CD4-positive, alpha-beta T cell treated with Interleukin-4 for 1 hour (primary cell): ENCODE measurements at places on chromosomes 11 and 22.

GRCh38 chr22:50732681-50733080 is 5.3 kb upstream of the ACR start:
- no peak for DNase-seq

DNA sequence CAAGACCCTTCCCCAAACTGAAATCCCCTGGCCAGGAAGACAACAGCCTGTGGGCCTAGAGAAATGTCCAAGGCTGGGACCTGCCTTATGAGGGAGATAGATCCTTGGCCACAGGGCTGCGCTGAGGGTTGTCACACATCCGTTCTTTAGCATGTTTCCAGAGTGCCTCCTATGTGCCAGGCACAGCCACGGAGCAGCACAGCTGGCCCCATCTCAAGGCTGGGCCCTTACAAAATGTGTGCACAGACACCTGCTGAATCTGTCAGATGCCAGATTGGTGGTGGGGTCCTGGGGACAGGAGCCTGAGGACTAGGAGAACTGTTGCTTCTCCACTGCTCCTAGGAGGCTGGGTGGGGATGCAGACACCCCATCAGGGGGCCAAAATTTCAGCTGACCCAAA is 11.2 kb downstream of the GRIK4 start:
- no peak for DNase-seq

- DNase-seq: no peak
Observed at GRCh38 chr11:34609850-34610249, 11.0 kb upstream of the EHF start.

GRCh38 chr11:96045622-96046456 is 121.9 kb upstream of the MTMR2 start:
- no peak for DNase-seq

DNA sequence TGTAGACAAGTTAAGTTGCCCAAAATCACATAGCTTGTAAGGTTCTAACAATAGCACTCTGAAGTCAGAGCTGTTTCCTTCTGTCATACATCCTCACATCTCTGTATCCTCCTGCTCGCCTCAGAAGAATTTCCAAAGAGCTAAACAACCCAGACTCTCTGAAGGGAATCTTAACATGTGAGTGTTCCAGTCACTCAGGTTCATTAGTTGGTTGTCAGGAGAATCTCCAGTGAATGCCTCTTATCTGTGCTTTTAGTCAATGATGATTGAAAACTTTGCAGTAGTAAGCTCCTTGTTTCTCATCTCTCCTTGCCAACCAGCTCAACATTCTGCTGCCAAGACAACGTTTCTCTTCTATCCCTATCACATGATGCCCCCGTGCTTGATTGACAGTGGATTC is 195.5 kb downstream of the C11orf91 start:
- DNase-seq: no peak

DNA sequence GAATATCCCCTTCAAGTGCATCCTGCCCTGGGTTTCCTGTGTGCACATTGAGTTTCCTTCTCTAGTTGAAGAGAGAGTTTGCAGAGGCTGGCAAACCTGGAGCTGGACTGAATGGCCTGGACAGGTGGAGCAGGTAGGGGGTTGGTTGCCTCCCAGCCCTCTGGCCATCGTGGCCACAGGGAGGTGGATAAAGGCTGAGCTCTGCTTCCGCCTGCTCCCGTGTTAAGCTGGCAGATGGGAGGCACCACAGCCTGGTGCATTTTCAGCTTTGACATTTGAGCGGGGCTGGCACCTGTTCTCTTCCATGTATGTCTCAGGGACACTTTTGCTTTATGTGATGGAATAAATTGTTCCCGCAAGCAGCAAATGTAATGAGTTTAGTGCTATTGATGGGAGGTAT is 11.1 kb downstream of the MICAL2 start:
- DNase-seq: no peak

GRCh38 chr11:103661185-103661584 is 375.3 kb upstream of the DDI1 start:
- no peak for DNase-seq

GRCh38 chr22:45096256-45096907 is 67.3 kb upstream of the NUP50 start:
- peak; percentile 42 for DNase-seq

DNA sequence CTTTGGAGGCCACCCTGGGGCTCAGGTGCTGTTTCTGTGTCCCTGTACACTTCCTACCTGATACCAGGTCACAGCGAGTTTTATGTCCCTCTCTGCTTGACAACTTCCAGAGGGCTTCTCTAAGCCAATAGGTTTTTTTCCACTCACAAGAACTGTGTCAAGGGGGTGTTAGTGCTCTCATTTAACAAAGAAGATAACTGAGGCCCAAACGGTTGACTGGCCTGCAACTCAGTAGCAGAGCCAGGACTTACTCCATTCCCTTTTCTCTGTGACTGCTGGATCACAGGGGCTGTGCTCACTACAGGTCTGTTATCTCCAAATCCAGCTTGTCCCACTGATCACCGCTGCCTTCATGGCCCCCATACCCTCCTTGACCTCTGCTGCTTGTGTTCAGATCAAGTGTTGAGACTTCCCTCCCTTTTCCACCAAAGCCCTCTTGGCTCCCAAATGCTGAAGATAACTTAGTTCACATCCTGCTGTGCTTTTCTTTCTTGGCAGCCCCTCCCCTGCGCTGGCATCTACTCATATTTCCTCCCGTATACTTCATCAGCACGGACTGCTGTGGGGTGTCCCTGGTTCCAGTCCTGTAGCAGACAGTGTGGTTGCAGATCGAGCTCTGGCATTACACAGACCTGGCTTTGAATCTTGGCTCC is 41.3 kb downstream of the POU2F3 start:
- no peak for DNase-seq

DNA sequence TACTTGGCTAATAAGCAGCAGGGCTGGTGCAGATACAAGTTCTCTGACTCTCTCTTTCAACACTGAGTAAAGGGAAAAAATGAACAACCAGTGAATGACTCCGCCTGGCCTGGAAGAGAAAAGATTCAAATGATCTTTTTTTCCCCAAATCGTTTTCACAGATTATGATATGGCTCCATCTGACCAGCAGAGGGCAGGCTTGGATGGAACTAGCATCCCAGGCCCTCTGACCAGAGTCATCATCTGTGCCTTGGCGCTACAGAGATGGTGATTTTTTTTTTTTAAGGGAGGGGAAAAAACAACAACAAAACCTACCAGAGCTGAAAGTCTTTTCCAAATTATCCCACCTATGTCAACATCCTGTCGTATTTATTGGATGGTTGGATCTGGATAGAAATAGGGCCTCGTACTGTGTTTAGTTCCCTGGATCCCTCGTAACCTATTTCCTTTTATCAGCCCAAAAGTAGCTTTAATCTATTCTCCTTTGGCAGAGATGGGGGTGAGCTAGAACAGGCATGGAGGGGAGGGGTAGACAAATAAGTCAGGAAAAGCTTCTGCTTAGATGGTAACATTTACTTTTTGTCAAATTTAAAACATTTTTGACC is 69.7 kb downstream of the PRSS23 start:
- peak; percentile 29 for DNase-seq

- no peak for DNase-seq
Observed at GRCh38 chr22:36756031-36756430, 19.9 kb downstream of the IFT27 start.

DNA sequence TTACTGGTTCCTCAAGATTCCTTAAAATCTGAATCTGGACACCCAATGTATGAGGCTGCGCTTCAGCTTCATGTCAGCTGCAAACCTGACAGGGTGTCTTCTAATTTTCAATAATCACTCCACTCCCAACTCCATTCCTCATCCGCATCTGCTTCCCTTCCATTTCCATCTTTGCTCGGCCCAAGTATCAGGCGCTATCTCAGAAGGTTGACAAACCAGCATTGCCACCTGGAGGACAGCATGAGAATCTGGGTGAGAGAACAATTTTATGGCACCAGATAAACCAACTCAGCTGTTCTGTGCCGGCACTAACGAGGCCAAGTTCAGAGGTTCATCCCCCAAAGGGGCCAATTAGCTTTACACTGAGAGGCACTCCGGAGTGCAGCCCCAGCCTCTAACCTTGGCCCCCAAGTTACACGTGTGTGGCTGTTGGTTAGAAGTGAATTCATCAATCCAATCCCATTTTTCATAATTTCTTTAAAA is 79.1 kb upstream of the LMO2 start:
- peak; percentile 21 for DNase-seq

DNA sequence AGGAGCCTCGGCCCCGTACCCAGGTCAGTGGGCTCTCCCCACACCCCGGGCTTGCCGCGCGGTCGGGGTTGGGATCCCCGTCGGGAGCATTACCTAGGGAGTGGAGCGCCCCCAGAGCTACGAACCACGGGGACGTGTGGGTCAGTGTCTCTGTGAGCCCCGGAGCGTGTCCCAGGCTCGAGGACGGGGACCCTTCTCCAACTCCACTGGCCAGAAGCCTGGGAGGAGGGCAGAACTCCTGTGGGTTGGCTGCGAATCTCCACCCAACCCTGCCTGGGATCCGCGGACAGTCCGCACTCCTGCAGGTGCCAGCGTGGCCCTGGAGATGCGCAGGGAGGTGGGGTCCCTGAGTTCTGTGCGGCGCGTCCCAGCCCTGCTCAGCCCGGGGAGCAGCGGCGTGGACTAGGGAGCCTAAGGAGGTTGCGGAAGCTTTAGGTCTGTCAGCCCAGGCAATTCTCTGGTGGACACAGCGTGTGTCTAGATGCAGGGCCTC is 346 bp downstream of the PPFIBP2 start:
- no peak for DNase-seq

DNA sequence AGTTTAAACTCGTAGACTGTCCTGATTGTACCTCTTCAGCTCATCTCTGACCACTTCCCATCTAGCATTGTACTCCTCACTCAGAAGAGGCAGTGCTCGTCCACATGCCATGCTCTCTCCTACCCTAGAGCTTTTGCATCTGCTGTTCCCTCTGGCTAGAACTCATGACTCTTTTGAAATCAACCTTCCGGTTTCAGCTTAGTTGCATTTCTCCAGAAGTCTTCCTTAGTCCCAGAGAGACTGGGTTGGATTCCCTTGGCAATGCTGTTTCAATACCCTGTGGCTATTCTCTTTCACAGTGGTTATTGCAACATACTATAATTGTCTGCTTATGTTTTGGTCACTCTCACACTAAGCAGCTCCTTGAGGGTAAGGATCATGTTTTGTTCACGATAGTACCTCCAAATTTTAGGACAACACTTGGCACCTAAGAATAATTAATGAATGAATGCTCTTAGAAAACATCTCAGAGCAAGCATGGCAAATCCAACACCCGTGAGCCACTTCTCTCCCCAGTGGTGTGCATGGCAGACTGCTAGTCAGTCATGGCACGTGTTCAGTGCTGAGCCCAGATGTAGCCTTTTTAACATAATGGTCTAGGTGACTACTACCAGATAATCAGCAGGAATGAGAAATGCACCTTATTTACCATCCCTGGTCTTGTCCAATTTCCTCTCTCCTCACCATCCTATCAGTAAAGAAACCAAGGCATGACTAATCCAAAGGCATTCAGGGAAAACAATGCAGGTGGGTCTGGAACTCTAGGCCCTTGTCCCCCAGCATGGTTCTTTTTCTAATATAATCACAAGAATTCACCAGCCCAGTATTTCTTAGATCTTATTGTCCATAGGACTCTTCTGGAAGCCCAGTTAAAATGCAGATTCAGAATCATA is 14.5 kb downstream of the SEPTIN3 start:
- DNase-seq: no peak

GRCh38 chr11:61092908-61093763 is 9.2 kb upstream of the CD5 start:
- DNase-seq: no peak

GRCh38 chr11:76654298-76654851 is 16.2 kb downstream of the LRRC32 start:
- no peak for DNase-seq

DNA sequence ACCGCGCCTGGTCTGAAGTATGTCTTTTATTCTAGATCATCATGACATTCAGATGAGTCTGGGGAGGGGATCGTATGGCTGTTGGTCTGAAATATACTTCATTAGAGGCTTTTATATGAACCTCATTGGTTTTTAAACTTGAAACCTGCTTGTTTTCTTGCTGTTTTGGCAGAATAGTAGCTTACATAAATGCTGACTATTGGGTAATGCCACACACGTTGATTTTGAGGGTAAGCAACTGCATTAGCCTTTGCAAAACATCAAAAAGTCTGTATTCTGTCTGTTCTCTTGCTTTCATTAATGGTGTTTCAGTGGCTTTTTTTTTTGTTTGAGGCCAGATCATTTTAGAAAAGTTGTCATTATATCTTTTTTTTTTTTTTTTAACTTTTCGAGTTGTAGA is 14.2 kb downstream of the PPME1 start:
- no peak for DNase-seq

- DNase-seq: no peak
Observed at GRCh38 chr11:101863361-101863760, 51.4 kb upstream of the CEP126 start.
